ENCODE measurements at places on chromosomes 11 and 22.

DNA sequence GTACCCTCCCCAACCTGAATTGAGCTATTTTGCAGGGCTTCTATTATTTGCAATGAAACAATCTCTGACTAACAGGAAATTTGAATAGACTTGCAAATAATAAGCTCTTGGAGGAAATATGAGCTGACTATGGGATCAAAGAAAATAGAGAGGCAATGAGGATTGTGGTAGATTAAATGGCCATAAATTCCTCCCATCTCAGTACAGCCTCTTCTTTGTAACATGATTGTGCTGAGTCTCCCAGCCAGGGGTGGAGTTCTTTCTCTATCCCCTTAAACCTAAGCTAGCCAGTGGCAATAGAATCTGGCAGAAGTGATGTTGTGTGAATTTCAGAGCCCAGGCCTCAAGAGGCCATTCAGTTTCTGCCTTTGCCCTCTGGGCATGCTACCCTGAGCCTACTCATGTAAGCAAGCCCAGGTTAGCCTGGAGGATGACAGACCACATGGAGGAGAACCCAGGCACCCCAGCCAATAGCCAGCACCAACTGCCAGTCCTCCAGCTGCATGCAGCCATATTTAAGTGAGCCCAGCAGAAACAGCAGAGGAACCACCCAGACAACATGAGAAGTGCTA is 86.8 kb upstream of the TP53I11 start:
- DNase-seq = no peak

- no peak for DNase-seq
Measured at GRCh38 chr11:135009125-135009524, 597.1 kb upstream of the B3GAT1 start.

GRCh38 chr11:107592813-107593212 is 1.9 kb downstream of the ELMOD1 start:
- no peak for DNase-seq

DNA sequence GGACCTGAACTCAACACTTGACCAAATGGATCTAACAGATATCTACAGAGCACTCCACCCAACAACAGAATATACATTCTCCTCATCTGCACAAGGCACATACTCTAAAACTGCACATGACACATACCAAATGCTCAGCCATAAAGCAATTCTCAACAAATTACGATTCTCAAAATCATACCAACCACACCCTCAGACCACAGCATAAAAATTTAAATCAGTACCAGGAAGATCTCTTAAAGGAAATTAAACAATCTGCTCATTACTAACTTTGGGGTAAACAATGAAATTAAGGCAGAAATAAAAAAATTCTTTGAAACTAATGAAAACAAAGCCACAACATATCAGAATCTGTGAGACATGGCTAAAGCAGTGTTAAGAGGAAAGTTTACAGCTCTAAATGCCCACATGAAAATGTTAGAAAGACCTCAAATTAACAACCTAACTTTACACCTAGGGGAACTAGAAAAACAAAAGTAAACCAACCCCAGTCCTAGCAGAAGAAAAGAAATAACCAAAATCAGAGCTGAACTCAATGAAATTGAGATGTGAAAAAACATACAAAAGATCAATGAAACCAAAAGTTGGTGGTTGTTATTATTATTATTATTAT is 37.2 kb downstream of the TMEM123 start:
- DNase-seq = no peak

GRCh38 chr11:2713094-2713493 is 13.3 kb upstream of the KCNQ1OT1 start:
- no peak for DNase-seq

DNA sequence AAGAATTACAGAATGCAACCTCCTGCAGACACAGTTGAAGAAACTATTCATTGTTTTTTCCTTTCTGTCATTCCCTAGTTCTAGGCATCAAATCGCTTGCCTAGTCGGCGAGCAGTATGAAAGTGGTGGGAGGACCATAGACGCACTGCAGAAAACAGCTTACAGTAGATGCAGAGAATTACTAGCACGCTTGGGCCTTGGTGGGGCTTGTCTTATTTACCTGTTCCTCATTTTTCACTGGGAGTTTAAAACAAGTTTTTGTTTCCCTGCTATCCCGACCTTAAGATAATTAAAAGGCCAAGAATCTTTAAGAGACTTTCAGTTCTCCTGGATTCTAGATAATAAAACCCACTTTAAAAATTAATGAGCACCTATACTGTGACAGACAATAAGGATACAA is 713 bp upstream of the ARL14EP start:
- DNase-seq = no peak

GRCh38 chr22:24843048-24843447 is 37.0 kb downstream of the SGSM1 start:
- no peak for DNase-seq

DNA sequence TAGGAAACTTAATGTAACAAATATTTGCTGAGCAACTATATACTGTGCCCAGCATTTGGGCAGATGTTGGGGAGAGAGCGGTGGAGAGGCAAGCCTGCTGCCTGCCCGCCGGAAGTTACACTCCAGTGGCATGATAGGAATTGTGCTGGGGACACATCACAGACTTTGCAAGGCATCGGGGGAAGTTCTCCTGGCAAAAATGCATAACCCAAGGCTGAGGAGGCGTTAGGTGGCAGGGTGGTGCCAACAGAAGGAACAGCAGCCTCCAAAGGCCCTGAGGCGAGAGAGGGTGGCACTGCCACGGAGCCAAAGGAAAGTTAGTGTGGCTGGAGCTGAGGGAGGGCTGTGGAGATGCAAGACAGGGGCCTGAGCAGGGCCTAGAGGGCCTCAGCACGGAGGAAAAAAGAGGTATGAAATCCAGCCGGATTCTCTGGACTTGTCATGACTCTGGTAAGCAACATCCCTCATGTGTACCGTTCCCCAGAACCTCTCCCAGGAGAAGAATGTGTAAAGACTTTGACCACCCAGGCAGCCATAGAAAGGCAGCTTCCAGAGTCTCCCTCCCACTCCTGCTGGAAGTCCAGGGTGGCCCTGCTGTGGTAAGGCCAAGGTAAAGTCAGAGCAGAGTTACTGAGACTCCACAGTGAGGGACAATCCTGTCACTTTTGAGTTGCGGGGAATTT is 76.1 kb upstream of the RAB1B start:
- DNase-seq = no peak

GRCh38 chr22:32558681-32559355 is 84.2 kb downstream of the FBXO7 start:
- no peak for DNase-seq

DNA sequence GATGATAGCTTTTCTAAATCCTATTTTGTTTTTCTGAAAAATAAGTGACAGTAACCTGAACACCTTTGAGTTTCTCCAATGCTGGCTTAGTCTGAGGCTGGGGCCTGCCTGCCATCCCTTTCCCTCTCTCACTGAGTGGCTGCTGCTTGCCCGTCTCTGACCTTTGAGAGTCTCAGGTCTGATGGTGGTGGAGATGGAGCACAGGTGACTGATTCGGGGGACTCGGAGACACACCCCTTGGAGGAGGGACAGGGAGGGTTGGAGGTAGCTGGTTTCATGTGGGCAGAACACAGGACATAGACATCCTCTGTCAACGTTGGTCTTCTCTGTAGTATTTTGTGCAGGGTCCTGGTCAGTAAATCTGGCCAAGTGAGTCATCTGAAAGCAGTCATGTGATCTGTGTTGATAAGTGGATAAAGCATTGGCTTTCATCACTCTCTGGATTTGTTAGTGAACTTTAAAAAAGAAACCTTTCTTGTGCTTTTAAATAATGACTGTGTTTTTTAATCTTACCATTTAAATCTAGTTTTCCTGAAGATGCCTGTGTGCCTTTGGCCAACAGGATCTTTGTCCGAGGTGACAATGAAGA is 47.1 kb upstream of the CLDN5 start:
- no peak for DNase-seq

GRCh38 chr22:30275625-30276024 is 9.0 kb upstream of the OSM start:
- DNase-seq = no peak

DNA sequence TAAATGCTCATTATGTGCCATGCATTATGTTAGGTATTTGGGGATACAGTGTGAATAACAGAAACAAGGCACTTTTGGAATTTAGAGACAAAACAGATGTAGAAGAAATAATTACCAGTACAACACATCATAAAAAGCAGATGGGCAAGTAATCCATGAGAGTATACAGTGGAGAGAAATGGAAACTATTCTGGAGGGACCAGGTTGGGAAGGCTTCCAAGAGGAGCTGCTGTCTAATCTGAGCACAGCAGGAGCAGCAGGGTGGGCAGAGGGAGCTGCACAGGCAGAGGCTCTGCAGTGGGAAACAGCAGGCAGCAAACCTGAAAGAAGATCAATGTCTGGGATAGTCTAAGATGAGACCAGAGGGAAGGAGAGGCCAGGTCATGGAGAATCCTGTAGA is 268.7 kb upstream of the CCDC90B start:
- no peak for DNase-seq

DNA sequence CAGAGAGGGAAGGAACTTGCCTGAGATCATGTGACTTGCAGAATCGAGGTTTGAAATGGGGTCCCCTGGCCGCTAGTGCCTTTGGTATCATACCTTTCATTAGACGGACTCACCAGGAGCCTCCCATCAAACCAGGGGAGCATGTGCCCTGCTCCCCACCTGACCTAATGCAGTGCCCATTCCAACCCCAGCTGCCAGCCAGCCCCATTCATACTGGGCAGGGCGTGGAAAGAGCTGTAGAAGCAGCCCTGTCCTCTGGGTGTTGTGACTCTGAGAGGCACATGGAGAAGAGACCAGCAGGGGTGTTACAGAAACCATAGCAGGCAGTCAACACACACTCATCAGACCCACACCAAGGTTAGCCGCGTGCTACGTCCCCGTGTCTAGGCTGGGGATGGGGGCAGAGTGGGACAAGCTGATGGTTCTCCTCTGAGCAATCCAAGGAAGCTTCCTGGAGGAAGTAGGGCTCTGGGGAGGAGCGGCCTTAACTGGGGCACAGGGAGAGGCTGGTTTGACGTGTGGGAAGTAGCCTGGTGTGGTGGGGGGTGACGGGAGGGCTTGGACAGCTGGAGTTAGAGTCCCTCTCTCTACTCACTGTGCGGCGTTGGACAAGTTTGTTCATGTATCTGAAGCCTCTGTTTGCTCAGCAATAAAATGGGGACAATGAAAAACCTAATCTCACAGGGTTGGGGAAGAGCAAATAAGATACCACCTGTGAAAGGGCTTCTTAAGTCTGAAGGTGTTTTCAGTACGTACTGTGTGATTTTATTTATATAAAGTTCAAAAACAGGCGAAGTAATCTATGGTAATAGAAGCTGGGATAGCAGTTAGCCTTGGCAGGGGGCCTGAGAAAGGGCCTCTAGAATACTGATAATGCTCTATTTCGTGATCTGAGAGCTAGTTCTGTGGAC is 14.0 kb downstream of the GRIK4 start:
- no peak for DNase-seq

DNA sequence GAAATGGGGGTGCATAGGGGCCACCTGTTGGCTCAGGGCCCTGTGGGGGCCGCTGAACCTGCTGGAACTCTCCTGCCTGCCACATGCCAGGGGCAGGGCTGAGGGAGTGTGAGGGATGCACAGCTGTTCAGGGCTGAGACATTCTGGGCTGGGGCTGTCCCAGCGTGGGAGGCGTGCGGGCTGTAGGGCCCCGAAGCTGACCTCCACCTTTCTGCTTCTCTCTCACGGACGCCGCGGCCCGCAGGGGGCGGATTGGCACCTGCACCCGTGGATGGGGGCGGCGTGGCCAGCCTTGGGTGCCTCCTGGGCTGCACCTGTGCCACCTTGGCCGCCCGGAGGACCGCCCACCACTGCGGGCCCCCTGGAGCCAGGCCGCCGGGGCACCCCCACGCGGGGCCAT is 4.1 kb downstream of the CCDC188 start:
- no peak for DNase-seq

DNA sequence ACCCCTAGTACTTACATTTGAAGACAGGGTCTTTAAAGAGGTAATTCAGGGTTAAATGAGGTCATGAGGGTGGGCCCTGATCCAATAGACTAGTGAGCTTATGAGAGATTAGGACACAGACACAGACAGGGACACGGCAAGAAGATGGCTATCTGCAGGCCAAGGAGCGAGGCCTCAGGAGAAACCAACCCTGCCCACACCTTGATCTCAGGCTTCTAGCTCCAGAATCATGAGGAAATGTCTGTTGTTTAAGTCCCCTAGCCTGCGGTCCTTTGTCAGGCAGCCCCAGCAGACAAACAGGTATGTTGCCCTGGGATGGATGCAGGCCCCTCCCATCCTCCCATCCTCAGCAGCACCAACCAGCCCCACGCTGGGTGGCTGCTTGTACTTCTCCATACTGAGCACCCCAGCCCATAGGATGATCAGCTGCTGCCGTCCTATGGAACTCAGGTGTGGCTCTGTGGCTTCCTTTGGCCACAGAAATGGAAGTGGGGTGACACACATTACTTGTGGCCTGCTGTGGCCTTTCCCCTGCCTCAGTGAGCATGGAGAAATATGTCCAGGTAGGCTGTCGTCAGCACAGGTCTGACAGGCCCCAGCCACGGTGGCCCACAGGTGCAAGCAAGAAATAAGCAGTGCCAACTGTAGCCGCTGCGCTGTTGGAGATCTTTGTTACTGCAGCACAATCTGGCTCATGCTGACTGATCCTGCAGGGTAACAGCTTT is 7.9 kb downstream of the GNB1L start:
- DNase-seq = no peak

- no peak for DNase-seq
Measured at GRCh38 chr11:66339162-66339675, 3.0 kb upstream of the RIN1 start.

DNA sequence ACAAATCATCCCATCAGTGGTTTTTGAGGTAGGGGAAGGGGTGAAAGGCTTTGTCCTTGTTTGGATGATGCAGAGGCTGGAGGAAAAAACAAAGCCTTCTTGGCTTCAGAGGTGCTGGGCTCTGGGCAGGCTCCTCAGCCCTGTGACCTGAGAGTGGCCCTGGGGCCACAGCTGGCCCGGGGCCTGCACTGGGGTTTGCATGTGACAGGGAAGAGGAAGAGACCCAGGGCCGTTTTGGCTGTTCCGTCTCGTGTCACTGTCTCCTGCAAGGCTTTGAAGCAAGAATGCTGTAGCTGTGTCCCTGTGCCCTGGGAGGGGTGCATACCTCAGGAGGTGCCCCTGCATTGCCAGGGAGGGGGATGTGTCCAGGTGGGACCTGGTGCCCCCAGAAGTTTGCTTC is 12.6 kb downstream of the ARHGAP8 start:
- no peak for DNase-seq

- DNase-seq = no peak
Measured at GRCh38 chr11:122304306-122304705, 188.3 kb upstream of the BLID start.

- DNase-seq = no peak
Measured at GRCh38 chr11:16977136-16977993, 36.8 kb downstream of the PLEKHA7 start.

- no peak for DNase-seq
Measured at GRCh38 chr11:72229336-72229924, 4.9 kb downstream of the INPPL1 start.

DNA sequence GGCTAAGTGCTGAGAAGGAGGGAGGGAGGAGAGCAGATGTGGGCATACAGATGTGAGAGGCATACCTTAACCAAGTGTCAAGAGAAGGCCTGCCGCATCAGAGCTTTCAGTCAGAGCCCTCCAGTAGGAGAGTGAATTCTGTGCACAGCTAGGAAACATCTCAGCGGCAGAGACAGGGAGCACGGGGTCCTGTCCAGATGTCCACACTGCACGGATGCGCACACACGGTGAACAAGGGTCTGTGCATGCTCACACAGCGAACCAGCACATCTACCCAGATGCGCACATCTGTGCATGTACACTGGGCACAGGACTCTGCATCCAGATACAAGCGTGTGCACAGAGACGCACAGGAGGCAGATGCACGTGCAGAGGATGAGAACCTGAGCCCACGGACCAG is 778.0 kb downstream of the BRD1 start:
- DNase-seq = no peak
